ENCODE measurements at places on chromosomes 12 and 14.

GRCh38 chr14:71693381-71693780 is 238.8 kb upstream of the RGS6 start:
- DNase-seq = no peak

GRCh38 chr14:104973385-104974145 is 4.6 kb downstream of the AHNAK2 start:
- DNase-seq = no peak

DNA sequence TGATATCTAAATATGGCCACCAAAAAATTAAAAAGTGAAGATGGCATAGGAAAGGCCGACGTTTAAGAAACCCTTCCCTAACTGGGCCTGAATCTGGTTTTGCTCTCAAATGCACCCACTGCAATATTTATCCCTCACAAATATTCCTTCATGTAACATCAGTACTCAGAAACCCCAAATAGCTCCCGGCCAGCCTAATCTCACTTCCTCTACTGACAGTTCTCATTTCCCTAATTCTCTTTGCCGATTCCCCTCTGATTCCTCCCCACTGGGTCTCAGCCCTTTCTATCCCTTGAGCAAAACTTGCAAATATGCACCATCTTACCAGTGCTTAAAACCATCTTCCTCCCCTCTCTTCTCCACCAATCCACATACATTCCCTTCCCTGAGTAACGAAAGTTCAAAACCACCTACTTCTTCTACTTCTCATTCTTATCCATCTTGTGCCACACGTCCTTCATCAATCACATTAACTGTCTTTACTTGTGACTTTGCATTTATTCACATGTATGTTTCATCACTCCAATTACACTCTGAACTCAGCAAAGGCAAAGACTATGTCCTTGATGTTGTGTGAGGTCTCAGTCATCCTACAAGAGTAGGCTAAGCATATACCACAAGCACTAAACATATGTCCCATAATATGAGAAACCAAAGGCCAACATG is 23.1 kb downstream of the KCNK10 start:
- DNase-seq = peak; percentile 1

DNA sequence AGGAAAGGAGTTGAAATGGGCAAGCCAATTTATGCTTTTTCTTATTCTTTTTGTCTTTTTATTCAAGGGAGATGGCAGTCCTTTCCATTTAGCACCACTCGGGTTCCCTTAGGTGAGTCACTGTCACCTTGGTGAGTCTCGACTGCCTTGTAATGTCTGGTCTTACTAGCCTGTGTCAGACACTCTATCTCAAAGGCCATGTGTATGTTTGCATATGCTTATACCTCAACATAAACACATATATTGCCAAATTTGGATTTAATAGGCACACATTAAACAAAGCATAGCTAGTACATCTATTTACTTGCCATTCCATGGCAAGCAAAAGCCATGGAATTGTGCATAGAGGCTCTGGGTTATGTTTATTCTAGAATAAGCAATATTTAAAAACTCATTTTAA is 624.9 kb upstream of the FOXG1 start:
- DNase-seq = no peak

DNA sequence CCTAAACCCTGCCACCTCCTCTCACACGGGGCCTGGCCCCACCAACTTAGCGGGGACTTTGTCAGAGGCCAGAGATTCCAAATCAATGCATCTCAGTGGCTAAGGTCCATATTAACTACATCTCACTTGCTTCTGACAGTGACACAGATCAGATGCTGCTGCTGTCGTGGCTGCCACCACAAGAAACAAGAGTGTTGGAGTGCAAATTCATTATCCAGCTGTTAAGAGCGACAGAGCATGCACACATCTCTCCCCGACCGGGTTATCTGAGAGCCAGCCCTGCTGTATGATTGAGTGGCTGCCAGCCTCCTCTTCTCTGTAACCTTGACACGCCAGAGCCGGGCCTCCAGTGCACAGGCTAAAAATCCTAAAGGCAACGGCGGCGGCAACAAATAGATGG is 40.2 kb downstream of the SPRING1 start:
- no peak for DNase-seq

- DNase-seq = no peak
Observed at GRCh38 chr12:18753481-18754123, 15.7 kb downstream of the CAPZA3 start.

- no peak for DNase-seq
Observed at GRCh38 chr12:46354111-46354801, 18.3 kb downstream of the SLC38A2 start.

DNA sequence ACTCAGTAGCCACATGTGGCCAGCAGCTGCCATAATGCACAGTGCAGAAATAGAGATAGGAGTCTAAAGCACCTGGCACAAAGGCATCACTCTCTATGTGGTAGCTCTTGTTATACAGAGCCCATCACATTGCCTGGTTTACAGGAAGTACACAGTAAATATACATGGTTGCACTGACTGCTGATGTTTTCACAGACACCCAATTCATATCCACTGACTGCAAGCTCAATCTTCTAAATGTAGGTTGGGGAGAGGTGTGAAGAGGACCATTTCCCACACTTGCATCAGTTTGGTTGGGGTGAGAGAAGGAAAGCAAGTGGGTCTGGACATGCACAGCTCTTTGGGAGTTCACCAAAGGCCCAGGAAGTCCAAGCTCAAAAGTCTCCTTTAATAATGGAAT is 172.8 kb downstream of the DPF3 start:
- DNase-seq = no peak

GRCh38 chr12:38904537-38905479 is 583 bp downstream of the CPNE8 start:
- peak; percentile 68 for DNase-seq

DNA sequence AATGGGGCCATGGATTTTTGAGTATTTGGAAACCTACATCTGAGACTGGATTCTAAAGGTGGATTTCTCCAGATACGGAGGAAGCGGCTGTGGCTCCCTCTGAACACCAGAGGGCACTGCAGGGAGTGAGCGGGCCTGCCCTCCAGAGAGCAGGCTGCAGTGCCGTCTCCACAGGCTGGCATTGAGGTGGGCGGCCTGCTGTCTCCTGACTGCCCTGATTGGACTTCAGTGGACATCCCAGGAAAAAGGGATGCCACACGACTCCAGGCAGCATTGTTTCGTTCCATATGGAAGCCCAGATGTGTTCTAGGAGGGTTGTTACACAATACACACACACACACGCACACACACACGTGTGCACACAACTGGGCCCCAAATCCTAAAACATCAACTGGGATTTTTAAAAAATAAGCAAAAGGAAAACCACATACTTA is 20.9 kb upstream of the ANO2 start:
- peak; percentile 34 for DNase-seq

- DNase-seq = no peak
Observed at GRCh38 chr12:94643606-94644005, 6.8 kb downstream of the TMCC3 start.

DNA sequence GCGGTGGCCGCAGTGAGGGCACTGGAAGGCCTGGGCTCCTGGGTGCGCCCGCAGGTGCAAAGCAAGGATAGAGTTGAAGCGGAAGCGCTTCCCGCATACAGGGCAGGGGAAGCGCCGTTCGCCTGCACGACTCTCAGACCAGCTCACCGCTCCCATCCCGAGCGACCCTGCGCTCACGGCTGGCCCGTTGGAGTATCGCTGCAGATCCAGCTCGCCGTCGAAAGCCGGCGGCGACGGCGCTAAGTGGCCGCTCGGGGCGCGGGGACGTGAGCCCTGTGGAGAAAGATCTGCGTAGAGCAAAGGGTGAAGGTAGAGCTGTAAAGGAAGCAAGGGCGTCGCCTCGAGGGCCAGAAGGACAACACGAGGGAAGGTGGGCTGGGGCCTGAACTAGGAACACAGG is 5.4 kb downstream of the ZNF219 start:
- DNase-seq = no peak

DNA sequence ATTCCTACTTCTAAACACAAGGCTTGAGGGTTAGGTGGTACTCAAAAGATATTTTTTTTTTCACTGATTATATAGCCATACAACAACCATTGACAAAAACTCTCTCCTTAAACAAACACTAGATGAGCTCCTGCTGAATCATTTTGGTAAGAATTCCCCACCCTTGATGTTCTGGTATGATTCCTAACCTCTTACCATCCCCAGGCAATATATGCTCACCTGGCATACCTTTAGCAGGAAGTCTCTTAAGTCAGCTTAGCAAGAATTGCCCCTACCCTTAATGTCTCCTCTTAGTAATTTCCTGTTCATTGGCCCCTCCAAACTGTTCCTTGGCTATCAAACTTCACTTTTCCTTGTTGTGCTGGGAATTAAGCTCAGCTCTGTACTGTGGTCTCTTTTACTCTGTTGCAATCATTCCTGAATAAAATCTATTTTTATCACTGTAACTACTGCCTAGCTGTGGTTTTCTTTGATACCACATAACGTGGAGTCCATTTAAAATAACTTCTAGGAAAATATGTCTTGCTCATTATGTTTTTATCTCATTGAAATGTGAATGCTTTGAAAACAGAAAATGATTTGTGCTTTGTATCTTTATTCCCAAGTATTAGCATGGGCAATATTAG is 712.6 kb downstream of the SLC16A7 start:
- DNase-seq = no peak

DNA sequence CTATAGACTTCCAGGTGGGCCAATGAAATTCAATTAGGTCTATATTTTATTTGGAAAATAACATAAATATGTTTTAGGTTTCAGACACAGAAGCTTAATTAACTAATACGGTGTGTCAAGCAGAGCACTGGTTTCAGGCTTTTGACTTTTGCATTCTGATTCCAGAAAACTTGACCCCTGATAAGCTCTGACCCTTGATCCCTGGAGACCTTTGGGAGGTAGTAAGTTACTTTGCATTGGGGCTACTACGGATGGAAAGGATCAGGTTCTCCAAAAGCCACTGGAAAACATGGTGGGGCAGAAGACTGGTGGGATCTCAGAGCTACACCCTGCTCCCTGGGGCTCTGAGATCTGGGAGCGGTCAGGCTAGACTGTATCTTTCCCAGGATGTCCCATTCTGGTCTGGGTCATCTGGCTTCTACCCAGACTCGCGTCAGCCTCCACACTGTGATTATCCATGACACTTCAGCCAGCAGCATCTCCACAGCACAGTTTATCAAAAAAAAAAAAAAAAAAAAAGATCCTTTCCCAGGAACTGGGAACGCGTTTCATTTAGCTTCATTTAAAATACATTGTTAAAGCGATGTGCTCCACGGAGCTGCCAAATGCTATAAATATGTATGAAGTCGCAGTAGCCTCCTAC is 17.8 kb upstream of the EMP1 start:
- no peak for DNase-seq

DNA sequence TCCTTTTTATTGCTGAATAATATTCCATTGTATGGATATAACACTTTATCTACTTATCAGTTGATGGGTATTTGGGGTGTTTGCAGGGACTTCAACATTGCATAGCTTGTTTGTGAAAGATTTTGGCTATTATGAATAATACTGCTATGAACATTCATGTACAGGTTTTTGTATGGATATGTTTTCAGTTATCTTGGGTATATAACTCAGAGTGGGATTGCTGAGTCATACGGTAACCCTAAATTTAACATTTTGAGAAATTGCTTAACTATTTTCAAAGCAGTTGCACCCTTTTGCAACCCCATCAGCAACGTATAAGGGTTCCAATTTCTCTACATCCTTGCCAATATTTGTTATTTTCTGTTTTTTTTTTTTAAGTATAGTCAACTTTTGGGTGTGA is 27.3 kb upstream of the HELB start:
- DNase-seq = no peak

- peak; percentile 4 for DNase-seq
Observed at GRCh38 chr12:95790033-95790916, at the start of gene NTN4. Gene NTN4, minus strand, starts transcription at chr12:95790764. Its CDS starts 455 bp downstream, at chr12:95790309.

GRCh38 chr14:101992708-101993107 is 28.3 kb downstream of the DYNC1H1 start:
- peak; percentile 7 for DNase-seq

GRCh38 chr12:45587012-45587411 is 142.5 kb upstream of the ARID2 start:
- DNase-seq = no peak

DNA sequence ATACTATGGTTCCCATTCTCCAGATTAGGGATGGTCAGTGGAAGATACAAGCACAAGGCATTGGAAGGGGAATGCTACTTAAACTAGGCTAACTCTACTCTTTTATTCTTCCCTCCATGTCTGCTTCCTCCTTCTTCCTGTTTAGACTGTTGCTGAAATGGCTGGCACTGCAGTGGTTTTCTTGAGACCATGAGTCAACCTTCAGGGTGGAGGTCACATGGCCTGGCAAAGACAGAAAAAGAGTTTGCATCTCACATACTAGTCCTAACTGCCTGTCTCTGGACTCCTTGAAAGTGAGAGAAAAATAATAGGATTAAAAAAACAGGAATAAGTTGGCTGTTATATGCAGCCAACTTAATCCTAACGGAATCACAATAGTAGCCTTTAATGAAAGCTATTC is 37.0 kb downstream of the ALDH1L2 start:
- no peak for DNase-seq

GRCh38 chr14:43198465-43198864 is 1308.6 kb downstream of the FSCB start:
- no peak for DNase-seq

GRCh38 chr12:52209321-52209720 is 17.5 kb upstream of the KRT80 start:
- DNase-seq = no peak

- DNase-seq = no peak
Observed at GRCh38 chr14:73014105-73014504, 12.8 kb downstream of the ZFYVE1 start.

- DNase-seq = no peak
Observed at GRCh38 chr12:121182222-121182893, 27.6 kb upstream of the P2RX4 start.

GRCh38 chr12:27732281-27732680 is 21.6 kb downstream of the MRPS35 start:
- no peak for DNase-seq

- DNase-seq = no peak
Observed at GRCh38 chr12:111807232-111807631, 34.8 kb upstream of the MAPKAPK5 start.

- no peak for DNase-seq
Observed at GRCh38 chr12:102760322-102760721, 156.7 kb downstream of the PAH start.

GRCh38 chr14:87430810-87431209 is 562.2 kb downstream of the GALC start:
- no peak for DNase-seq
